Stimulated activated CD4-positive, alpha-beta T cell treated with anti-CD3 and anti-CD28 coated beads, Interleukin-12 subunit alpha, Interleukin-12 subunit beta, amount 100 ng/mL, for 24 hours (primary cell): ENCODE measurements at places on chromosomes 3 and 15.

DNA sequence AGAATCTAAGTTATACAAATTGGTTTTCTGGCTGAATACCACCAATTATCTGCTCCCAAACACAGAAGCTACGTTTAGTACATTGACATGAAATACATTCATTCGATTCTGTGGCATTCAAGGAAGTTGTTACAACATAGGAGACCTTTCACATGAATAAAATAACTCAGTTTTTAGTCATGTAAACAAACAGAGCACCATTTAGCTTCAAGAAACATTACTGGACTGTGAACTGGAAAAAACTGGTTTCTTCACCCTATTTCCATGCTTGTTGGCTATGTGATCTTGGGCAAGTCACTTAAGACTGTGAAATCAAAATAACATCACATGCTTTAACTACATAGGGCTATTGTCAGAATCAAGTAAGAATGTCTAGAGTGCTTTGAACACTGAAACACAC, 46.2 kb downstream of the NRG4 start:
- no peak for DNase-seq

DNA sequence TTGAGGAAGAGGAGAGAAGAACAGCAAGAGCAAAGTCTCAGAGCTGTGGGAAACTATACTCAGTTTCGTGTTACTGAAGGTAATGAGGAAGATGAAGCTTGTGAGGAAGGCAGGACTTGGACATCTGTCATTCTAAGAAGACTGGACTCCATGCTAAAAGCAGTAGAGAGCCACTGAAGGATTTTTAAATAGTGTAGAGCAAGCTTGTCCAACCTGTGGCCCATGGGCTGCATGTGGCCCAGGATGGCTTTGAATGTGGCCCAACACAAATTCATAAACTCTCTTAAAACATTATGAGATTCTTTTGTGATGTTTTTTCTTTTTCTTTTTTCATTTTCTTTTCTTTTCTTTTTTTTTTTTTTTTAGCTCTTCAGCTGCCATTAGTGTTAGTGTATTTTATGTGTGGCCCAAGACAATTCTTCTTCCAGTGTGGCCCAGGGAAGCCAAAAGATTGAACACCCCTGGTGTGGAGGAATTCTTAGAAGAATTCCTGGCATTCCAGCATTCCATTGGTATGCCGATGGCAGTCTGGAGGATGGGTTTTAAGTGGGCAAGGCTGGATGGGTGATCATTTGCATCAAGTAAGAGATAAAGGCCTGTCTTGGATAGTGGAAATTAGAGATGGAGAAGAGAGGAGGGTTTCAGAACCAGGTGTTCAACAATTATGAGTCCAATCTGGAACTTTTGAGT, 6.9 kb upstream of the NFKBIZ start:
- no peak for DNase-seq

DNA sequence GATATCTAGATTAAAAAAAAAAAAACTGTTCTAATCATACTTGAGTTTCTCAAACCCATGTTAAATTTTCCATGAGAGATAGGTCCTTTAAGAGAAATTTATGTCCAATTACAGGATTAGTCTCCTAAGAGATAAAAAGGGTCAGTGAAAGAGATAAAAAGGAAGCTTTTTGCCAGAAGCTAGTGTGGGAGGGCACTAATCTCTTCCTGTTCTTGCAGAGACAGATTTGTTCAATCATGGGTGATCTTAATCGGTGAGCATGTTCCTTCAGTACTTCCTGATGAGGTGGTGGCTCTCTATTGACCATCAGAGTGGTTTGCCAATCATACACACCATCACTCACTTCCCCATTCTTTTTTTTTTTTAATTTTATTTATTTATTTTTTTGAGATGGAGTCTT, 16.9 kb upstream of the LPP start:
- no peak for DNase-seq

GRCh38 chr3:54831112-54831511, 96.7 kb downstream of the LRTM1 start:
- no peak for DNase-seq

DNA sequence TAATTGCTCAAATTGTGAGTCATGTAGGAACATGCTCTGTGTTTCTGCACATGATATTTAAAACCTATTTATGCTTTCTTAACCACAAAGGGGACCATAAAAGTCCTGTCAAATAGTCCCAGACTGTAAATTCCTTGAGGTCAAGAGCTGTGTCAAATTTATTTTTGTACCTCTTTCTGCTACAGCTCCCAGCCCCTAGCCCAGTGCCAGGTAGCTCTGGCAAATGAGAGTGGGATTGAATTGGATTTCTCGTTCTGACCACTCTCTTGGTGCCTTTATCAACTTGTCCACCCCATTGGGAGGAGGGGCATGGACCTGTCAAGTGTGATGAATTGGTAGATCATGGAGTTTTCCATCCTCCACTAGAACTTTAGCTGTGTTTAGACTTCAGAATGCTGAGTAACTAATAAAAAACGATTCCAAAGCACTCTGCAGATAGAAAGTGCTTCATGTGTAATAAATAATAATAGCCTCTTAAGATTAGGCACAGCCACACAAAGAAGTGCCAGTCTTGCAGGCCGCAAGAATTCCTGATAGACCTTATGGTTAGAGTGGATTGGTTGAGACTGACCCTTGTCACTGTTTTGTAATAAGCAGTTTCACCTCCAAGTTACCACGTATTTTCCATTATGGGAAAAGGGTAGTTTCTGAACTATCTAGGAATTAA, 120.4 kb downstream of the LPP start:
- DNase-seq, result no peak

DNA sequence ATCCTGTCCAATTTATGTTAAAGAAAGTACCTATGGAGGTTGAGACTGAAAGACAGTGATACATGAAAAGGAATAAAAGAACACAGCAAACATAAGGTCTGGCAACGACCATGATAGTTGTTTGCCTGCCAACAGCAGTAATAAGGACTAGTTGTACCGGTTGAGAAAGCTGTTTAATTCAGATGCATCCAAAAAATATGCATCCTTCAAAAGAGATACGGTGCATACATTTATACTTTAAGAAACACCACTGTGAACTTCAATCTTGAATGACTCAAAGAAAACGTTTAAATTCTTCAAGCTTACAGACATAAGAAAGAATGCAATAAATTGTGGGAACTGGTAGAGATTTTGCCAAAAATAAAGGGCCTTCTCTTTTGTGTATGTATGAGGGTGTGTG, 492.1 kb downstream of the NLGN1 start:
- no peak for DNase-seq

GRCh38 chr15:73781038-73781925, 28.1 kb upstream of the INSYN1 start:
- no peak for DNase-seq

DNA sequence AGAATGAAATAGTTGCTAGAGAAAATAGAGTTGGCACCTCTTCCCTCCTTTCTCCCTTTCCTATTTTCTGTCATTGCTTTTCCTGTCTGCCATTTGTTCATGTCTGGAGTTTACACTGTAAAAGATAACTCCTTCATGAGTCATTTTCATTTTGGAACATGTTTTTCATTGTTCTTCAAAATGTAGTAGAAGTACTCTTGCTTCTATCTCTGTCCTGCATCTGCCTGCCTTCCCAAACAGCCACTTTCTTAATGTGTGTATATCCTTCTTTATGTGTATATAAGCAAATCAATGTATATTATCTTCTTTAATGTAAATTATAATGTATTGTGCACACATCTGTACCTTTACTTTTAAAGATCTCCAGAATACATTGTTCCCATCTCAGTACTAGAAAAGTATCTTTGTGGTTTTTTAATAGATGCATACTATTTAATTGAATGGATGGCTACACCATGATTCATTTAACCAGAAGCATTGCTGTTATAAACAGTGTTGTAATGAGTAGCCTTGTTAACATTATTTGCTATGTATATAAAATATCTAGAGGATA, 41.1 kb downstream of the TSC22D2 start:
- DNase-seq, result no peak

DNA sequence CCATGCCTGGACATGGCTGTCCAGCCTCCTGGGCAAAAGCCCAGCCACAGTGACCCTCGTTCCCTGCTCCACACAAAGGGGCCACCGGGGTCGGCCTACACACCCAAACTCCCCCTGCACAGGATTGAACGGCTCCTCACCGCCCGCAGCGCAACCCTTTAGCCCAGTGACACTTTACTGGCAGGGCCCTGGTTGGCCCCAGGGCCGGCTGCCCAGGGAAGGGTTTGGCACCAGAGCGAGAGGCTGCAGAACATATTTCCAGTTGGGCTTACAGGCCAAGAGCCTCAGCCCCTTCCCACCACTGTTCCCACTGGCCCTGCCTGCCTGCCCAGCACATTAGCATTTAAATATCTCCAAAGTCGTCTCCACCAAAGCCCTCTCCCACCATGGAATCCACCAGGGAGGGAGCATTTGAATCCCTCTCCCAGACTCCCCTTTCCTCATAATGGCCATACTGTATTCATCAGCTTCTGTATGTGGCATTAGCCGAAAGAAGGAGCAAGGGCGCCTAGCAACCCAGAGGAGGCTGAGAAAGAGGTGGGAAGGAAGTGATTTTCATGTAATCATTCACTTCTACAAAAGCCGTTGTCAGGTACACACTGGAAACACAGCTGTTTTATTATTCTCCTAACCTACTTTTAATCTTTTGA, 85.4 kb downstream of the SLC6A11 start:
- no peak for DNase-seq

- no peak for DNase-seq
These were observed 1.3 kb downstream of the ADAM10 start for GRCh38 chr15:58748040-58748851.

- no peak for DNase-seq
These were observed 16.6 kb downstream of the SEMA3F start for GRCh38 chr3:50171540-50172301.
